ENCODE measurements at places on chromosomes 1 and 21.

GRCh38 chr1:211610779-211611556 lies 32.0 kb upstream of the SLC30A1 start:
- no peak for DNase-seq

- no peak for DNase-seq
These were observed 26.3 kb downstream of the TFAP2E start for GRCh38 chr1:35599411-35599810.

DNA sequence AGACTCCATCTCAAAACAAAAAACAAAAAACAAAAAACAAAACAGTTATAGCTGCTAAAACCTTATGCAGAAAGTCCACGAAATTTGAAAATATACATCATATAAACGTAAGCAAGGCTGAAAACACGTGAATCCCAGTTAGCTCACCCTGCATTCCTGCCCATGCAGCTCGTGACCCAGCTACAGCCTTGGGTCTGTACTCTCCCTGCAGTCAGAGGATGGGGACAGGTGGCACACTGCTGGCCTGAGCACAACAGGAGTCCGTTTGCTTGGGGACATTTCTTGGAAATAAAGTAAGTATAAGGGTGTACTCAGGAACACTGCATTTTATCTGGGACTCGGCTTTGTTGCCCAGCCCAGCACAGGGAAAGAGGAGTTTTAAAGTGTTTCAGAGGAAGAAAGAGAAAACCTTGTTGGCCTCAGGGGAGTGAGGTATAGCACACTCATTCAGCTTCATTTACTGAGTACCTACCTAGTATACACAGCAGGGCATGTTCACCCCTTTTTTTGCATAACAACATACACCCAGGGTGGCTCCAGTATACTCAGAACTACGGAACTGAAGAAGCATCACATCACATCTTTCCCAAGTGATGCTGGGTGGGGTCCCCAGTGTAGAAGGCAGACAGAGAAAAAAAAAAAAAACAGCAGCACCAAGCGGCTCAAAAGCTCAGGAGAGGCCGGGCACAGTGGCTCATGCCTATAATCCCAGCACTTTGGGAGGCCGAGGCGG lies 44.1 kb downstream of the CAPZB start:
- no peak for DNase-seq

DNA sequence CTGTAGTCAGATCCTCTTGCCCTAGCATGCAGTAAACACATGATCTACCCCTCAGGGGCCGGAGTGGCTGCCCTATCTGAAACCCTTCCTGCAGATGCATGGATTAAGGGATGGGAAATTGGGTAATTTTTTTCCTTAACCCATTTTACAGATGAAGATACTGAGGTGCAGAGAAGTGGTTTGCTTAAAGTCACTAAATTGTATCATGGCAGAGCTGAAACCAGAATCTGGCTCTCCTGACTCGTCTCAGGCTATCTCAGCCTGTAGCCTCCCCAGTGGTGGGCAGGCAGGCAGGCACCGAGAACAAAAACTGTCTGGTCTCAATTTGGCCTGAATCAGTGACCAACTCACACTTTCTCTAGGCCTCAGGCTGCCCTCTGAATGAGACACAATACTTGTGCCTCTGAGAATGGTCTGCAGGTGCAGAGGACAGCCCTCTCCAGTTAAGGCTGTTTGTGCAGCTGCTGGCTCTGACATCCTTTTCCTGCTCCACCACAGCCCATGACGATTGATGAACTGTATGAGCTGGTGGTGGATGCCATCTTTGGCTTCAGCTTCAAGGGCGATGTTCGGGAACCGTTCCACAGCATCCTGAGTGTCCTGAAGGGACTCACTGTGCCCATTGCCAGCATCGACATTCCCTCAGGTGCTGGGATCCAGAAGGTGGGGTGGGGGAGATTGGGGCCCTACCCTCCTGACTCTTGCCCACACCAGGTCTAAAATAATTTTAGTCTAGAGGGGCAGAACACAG lies 1.5 kb downstream of the NAXE start:
- no peak for DNase-seq

GRCh38 chr1:1540090-1540817 lies at the start of gene TMEM240:
Gene TMEM240, minus strand, starts transcription at chr1:1540624. Its CDS starts 278 bp downstream, at chr1:1540346.
- DNase-seq: peak; percentile 23

DNA sequence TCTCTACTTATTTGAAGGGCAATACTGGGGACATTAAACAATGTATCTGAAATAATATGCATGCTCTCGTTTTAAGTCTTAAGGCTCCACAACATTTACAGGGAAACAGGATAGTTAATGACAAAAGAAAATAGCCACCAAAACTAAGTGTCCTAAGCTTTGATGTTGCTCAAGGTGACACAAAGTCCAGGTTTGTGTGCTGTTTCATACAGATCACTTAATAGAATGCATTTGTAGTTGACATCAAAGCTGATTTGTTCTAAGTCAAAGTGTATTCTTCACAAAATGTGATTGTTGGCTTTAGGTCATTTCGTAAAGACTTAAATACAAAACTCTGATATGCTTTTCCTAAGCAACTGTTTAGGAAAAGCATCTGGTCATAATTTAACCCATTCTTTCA lies 37.5 kb upstream of the MTR start:
- no peak for DNase-seq

GRCh38 chr1:34398241-34398915 lies 221.7 kb downstream of the C1orf94 start:
- DNase-seq: no peak

DNA sequence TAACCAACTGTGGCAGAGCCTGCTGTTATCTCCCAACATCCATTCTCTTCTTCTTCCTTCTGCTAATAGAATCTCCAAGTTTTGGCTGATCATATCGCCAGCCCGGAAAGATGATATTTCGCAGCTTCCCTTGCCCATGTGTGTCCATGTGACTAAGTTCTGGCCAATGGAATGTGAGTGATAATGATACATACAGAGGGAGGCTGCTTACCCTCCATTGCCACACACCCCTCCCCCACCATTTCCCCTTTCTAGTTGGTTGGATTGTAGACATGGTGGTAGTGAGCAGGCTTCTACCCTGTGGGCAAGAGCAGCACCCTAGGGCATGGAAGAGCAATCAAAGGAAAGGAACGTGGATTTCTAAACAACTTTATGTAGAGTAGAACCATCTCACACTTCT lies 48.8 kb downstream of the SLC9C2 start:
- no peak for DNase-seq

DNA sequence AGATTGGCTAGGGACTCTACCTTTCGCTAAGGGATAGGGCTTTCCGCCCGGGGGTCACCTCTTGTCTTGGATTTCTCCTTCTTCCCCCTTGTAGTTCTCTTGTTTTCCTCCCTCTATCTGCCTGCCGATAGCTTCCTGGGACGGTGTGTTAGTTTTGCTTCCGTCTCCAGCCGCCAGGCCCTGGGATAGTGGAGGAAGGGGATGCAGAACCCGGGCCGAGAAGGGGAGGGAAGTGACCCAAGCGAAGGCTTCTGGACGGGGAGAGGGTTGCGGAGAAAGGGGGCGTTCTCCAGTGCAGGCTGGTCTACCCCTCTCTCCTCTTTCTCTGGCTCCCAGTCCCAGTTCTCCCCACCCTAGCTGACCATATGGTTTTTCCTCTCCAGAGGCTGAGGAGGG lies 871 bp downstream of the TUFT1 start:
- no peak for DNase-seq

DNA sequence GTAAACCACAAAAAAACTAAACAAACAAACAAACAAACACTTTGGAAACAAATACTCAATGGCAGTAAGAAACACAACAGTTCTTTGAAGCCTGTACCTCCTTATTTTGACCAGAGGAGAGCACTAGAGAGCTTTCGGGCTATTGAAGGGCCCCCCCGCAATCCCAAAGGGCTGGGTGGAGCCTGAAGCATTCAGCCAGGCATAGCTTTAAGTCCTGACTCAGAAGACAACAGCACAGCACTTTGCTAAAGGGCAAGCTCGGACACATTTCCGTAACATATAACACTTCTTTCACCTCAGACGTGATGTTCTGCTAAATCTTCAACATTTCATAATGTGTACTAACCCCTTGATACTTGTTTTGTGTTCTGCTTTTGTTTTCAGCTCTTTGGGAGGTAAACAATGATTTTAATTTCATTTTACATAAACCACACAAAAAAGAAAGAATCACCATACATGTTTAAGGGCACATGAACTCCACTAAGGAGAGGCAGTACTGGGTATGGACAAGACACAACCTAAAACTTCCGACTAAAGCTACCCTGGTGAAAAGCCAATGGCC lies 9.7 kb upstream of the SHCBP1L start:
- DNase-seq: no peak

DNA sequence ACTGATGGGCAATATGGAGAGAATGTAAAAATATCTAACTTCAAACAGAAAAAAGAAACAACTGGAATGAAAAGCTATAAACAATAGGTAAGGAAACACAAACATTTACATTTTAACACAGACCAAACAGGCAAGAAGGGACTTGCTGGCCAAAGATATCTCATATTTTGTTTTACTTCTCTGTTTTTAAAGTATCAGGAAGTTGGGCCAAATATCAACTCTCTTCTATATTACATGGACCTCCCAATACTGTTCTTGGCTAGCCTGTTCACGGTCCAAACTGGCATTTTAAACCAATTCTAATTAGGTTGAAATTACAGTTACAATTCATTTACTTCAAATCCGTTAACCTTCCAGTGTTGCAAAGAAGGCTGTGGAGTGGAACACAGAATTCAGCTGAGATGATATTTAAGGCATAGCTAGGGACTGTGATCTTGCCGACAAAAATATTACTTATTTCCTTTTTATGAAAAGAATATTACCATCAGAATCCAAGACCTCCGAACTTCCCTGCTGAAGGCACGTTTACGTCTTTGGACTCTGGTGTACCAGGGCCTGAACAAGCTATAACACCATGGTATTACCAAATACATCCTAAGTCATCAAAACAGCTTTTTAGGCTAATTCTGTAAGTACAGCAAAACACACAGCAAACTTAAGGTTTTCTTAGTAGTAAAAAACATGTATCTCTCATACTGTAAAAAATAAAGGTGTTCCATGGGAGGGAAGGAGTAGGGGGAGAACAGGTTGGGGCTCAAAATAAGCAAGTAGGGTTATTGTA lies 165.4 kb downstream of the RUNX1 start:
- no peak for DNase-seq

- DNase-seq: no peak
These were observed 5.6 kb upstream of the TFF3 start for GRCh38 chr21:42320791-42321190.

- no peak for DNase-seq
These were observed 43.8 kb downstream of the BATF3 start for GRCh38 chr1:212655668-212656440.

DNA sequence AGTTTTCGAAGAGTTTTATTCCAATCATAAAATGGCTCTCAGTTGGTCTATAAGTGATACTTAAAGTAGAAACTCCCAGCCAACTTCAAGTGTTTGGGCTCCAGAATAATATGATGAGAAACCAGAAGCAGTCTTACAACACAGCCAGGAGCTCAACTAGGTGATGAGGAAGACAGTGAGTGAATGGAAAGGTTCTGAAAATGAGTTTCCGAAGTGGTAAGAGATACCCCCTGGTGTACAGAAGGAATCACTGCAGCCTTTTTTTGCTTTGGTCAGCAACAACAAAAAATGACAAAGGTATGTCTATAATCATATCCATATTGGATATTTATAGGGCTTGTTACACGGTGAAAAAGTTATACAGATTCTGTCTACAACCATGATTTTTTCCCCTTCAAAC lies 16.5 kb downstream of the KRTAP19-1 start:
- DNase-seq: no peak

GRCh38 chr21:46636550-46637285 lies 1.2 kb downstream of the PRMT2 start:
- DNase-seq: no peak

DNA sequence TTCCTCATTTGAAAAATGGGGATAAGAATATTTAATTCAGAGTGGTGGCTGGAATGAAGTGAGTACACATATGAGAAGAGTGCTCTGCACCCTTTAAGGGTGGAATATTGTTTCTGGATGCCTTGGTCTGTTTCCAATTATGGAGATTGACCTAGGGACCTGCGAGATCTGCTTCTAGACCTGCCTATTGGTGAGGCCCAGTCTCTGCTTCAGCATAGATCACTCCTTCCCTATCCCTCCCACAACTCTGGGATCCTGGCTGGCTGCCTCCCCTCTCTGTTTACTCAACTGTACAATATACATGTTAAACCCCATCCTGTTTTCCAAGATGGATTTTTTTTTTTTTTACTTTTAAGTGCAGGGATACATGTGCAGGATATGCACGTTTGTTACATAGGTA lies 6.4 kb upstream of the LDLRAD1 start:
- no peak for DNase-seq

GRCh38 chr1:41455479-41456332 lies 28.8 kb downstream of the EDN2 start:
- no peak for DNase-seq

DNA sequence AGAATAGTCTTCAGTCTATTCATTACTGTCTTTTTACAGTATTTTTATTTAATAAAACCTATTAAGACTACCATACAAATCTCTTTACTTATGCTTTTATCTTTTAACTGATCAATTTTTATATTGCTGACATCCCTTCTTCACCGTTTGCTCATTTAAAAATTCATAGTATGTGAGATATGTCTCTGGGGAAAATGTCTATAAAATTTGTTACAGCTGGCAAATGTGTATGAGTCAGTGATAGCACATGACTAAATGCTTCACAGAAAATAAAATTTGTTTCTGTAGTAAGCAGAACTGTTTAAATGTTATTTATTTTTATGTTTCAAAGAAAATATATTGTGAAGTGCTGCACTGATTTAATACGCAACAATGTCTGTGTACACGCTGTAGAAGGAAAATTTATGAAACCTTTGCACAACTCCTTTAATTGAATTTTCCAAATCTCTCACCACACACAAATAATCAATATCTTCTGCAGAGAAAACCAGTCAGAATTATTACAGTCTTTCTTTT lies 74.2 kb downstream of the ITGB3BP start:
- DNase-seq: no peak

DNA sequence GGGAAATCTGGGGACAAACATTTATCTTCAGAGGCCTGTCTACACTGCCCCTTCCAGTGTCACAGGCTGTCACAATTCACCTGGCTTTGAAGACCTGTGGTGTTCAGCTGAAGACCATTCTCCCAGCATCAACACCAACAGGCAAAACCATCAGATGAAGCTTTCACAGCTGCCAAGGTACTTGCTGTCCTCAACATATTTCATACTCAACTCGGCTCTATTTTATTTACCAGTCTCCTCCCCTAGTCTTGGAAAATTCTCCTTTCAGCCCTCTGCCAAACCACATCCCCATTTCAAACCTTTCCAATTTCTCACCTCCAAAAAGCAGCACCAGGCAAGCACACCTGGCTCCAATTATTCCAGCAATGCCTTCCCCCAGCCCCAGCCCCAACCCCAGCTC lies 108.8 kb downstream of the TGFBR3 start:
- no peak for DNase-seq
